ENCODE measurements at places on chromosomes 3 and 15. TPM values are rescaled to one million over a fixed set of nuclear protein-coding genes. Genes with fewer than 3 reads are reported as not detected.

SPINT1 gene
- 0.90 TPM for total RNA-seq

ATP2B2 gene
- not detected for total RNA-seq

LIPC gene
- total RNA-seq, result 0.38 TPM

SLC28A1 gene
- total RNA-seq, result under 0.01 TPM

MYRIP gene
- total RNA-seq, result 9.2 TPM

STARD9 gene
- total RNA-seq, result 8.0 TPM

HEXA gene
- total RNA-seq, result 136 TPM

SLC27A2 gene
- 3.7 TPM for total RNA-seq

RETNLB gene
- not detected for total RNA-seq

MFGE8 gene
- 26.7 TPM for total RNA-seq

ZNF660 gene
- 0.76 TPM for total RNA-seq

ZNF860 gene
- total RNA-seq, result 1.3 TPM

TTBK2 gene
- total RNA-seq, result 7.1 TPM

CFAP20DC gene
- 0.77 TPM for total RNA-seq

DPPA2 gene
- total RNA-seq, result not detected

RHOV gene
- not detected for total RNA-seq

CD96 gene
- total RNA-seq, result not detected

BTLA gene
- total RNA-seq, result not detected

ACTC1 gene
- total RNA-seq, result not detected

MESP2 gene
- total RNA-seq, result not detected

SNTN gene
- total RNA-seq, result not detected

ROPN1 gene
- not detected for total RNA-seq

DUOXA2 gene
- total RNA-seq, result not detected

FANCD2OS gene
- total RNA-seq, result not detected

KIF7 gene
- 0.64 TPM for total RNA-seq

EHHADH gene
- total RNA-seq, result 4.3 TPM

ISLR2 gene
- under 0.01 TPM for total RNA-seq

CLDN11 gene
- 77.5 TPM for total RNA-seq

SPTBN5 gene
- 2.7 TPM for total RNA-seq

TJP1 gene
- total RNA-seq, result 91.8 TPM

MESP1 gene
- under 0.01 TPM for total RNA-seq

MAGEL2 gene
- total RNA-seq, result not detected

IL5RA gene
- total RNA-seq, result not detected

CASR gene
- total RNA-seq, result not detected

C3orf49 gene
- total RNA-seq, result not detected

GPR149 gene
- not detected for total RNA-seq

PLAAT1 gene
- total RNA-seq, result 0.89 TPM

CCDC13 gene
- total RNA-seq, result 0.13 TPM

RPL29 gene
- 811 TPM for total RNA-seq

EPHB3 gene
- total RNA-seq, result 0.13 TPM

TUBGCP5 gene
- 12.6 TPM for total RNA-seq
